ENCODE measurements at places on chromosomes 12 and 14. TPM values are rescaled to one million over a fixed set of nuclear protein-coding genes. Genes with fewer than 3 reads are reported as not detected.

DNA sequence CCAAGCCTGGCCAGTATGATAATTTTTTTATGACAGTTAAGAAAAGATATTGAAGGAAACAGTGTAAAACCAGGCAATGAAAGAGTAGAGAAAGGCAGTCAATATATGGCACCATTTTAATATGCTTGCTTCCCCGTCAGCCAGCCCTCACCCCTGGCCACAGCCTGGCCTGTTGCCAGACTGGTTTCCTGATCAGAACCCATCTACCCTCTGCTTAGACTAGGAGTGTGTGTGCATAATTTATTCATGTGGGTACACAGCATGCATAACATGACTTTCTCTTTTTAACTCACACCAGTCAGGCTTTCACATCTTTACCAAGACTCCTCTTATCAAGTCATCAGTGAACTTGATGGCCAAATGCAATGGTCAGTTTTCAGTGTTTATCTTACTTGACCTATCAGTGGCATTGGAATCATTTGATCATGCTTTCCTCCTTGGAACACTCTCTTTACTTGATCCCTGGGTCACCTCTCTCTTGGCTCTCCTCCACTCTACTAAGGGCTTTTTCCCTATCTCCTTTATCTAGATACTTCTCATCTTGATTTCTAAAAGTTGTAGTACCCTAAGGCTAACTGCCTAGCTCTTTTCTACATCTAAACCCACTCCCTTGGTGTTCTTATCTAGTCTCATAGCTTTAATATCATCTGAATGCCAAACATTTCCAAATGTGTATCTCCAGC is 10.0 kb upstream of the GPR19 start:
- H3K4me1 ChIP-seq: peaks cover 9% of the 10 kb centered on the region
- H3K27me3 ChIP-seq: no peaks in the 10 kb centered on the region
- no peak overlapping the region for H3K4me3 ChIP-seq
- H3K36me3 ChIP-seq: no peaks in the 10 kb centered on the region
- H3K27ac ChIP-seq: no peak overlapping the region

DNA sequence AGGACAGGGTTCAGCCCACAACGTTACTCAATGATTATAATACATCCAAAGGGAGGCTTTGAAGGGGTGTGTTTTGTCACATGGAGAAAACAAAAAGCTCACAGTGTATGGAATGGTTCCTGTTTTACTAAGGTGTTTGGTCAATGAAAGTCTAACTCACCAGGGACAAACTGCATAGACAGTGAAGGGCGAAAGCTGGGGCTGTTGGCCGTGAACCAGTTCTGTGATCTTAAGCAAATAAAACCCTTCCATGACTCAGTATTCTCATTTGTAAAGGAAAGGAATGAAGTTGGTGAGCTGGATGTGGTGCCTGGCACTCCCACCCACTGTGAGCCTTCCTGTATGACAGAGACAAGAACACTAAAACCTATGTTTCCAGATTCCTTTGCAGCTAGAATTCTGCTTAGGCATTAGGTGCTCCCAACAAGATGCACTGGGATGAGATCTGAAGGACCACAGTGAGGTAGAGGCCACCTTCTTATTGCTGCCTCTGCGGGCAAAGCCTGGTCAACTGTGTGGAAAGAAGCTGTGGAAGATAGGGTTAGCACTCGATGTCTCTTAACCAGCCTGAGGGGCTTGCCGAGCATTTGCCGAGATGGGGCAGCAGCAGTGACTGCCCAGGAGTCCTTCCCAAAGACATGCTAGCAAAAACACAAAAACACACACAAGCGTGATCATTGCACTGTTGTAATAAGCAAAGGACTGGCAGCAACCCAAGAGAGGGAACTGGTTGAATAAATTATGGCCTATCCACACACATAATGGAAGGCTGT is 48.5 kb downstream of the VCPKMT start:
- H3K4me1 ChIP-seq: no peaks in the 10 kb centered on the region
- H3K27ac ChIP-seq: peak overlapping the region; percentile 30
- no peaks in the 10 kb centered on the region for H3K36me3 ChIP-seq
- H3K27me3 ChIP-seq: no peaks in the 10 kb centered on the region
- peak; percentile 31 for DNase-seq

DNA sequence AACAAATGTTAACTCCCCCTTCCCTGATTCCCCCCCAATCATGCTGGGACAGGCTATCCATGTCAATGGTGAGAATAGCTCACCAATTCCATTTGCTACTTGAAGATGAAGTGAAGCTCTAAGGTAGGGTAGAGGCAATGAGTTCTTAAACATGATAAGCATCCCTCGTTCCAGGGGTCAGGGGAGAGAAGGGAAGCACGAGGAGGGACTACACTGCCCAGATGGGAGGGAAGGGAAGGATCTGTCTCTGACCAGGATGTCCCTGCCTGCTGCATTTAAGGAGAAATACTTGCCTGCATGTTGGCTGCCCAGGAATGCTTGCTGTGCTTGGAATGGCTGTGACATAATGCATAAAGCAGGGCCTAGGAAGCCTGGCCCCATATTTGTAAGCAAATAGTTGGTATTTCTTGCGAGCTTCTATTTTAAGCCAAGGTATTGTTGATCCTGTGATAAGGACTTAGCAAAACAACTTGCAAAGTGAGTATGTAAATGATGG is 155.1 kb downstream of the CEP83 start:
- no peak overlapping the region for H3K27ac ChIP-seq
- H3K4me3 ChIP-seq: no peak overlapping the region
- H3K27me3 ChIP-seq: no peaks in the 10 kb centered on the region
- no peak for DNase-seq

GRCh38 chr14:77311217-77311616 is 9.5 kb downstream of the POMT2 start:
- no peaks in the 10 kb centered on the region for H3K27me3 ChIP-seq
- H3K4me3 ChIP-seq: no peak overlapping the region
- H3K4me1 ChIP-seq: peaks cover 4% of the 10 kb centered on the region
- no peaks in the 10 kb centered on the region for H3K36me3 ChIP-seq
- no peak overlapping the region for H3K27ac ChIP-seq

GRCh38 chr14:65637780-65638179 is 225.2 kb downstream of the FUT8 start:
- no peaks in the 10 kb centered on the region for H3K4me1 ChIP-seq
- H3K27me3 ChIP-seq: no peaks in the 10 kb centered on the region
- no peak overlapping the region for H3K27ac ChIP-seq
- no peak for DNase-seq
- no peaks in the 10 kb centered on the region for H3K36me3 ChIP-seq

SLCO1C1 gene
- total RNA-seq: 0.28 TPM

DNA sequence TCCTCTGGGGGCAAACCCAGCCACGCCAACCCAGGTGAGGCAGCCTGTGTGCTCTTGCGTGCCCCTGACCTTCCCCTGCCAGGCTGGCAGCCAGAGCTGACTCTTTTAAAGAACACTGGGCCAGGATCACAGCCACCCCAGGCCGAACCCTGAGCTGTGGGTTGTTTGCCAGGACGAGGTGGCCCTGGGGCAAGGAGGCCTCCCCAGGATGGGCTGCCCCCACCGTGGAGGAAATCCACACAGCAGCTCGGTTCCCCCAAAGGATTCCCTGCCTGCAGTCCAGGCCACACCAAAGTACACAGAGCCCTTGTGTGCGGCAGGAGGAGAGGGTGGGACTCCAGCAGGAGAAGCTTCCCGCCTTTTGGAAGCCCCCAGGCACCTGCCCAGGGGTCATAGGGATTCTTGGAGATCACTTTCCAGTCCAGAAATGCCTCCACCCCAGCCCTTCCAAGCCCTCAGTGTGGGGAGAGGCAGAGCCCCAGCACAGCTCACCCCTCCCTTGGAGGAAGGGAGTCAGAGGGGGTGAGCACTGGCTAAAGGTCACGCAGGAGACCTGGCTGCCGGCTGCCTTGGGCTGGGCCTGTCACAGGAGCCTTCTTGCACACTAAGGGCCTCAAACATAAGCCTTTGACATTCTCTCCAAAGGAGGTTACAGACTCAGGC is 115.6 kb downstream of the CALM1 start:
- no peaks in the 10 kb centered on the region for H3K27me3 ChIP-seq
- H3K4me1 ChIP-seq: peaks cover 5% of the 10 kb centered on the region
- no peak for DNase-seq
- no peaks in the 10 kb centered on the region for H3K36me3 ChIP-seq

DNA sequence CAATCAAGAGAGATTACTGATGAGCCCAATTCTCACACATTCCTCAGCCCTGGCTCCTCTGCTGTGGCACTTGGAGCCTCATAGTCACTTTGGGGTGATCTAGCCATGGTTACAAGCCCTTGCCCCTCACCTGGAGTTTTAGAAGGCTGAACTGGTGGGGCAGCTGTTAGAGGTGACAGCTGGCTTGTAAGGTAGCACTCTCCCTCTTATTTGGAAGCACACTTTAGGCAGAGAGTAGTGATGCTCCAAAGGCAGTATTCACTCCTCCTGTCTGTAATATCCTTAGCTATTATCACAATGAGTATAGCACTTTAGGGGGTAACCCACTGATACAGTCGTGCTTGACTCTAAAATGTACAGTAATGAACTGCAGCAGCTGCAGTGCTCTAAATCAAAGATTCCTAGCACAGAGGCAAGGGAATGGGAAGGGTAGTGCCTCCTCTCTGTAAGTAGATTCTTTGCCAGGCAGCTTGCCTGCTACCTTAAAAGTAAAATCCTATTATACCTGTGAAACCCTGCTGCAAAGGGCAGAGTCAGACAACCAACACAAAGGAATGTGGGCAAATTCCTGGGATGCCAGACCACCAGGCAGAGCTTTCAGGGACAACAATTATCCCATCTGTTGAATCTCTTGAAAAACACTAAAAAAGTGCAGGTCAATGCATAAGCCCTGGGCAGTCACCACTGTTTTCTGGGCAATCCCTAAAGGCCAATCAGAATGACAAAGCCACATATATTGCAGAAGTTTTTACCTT is 336.3 kb downstream of the NOVA1 start:
- no peak overlapping the region for H3K4me3 ChIP-seq
- H3K36me3 ChIP-seq: no peaks in the 10 kb centered on the region
- no peaks in the 10 kb centered on the region for H3K27me3 ChIP-seq
- no peak overlapping the region for H3K27ac ChIP-seq
- no peaks in the 10 kb centered on the region for H3K4me1 ChIP-seq
- no peak for DNase-seq

NEDD8 gene
- total RNA-seq: 37.1 TPM

DNA sequence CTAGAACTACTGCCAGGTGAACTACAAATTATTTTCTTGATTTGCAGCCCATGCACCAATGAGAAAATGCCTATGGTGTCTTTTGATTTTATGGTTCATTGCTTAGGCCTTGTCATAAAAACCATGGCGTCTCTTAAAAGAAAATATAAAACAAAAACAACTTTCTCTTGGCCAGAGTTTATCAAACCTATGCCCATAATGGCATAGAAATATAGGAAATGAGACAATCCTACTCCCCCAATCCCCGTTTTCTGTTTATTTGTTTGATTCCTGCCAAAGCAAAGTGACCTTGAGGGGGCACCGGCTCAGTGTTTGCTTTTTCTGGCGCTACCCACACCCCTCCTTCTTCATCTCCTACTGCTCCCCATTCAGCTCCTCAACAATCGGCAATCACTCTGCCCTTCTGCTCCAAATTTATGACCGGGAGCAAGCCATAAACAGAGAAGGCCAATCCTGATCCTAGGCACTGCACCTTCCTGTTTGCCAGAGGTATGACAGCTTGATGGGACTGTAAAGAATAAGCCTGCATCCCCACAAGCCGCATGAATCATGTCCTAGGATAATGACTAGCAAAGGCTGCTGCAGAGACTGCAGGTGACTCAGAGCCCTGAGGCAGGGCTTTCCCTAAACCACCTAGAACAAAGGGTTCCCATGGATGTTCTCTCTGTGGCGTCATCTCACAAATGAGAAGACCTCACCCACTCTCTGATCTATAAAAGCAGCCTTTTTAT is 874.9 kb downstream of the NRXN3 start:
- no peaks in the 10 kb centered on the region for H3K36me3 ChIP-seq
- H3K27ac ChIP-seq: no peak overlapping the region
- peaks cover 8% of the 10 kb centered on the region for H3K4me1 ChIP-seq

MAP3K9 gene
- 4.9 TPM for total RNA-seq

CFAP73 gene
- total RNA-seq: not detected

DNA sequence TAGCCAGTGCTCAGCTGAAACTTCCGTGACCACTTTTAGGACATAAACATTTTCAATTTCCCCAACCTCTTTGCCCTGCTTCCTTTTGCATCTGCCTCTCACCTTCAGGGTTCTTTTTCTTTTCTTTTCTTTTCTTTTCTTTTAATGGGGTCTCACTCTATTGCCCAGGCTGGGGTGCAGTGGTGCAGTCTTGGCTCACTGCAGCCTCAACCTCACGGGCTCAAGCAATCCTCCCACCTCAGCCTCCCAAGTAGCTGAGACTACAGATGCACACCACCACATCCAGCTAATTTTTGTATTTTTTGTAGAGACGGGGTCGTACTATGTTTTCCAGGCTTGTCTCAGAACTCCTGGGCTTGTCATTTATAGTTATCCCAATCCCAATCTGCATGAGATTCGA is 4.7 kb upstream of the LRP10 start:
- H3K4me1 ChIP-seq: peaks cover 7% of the 10 kb centered on the region
- H3K4me3 ChIP-seq: no peak overlapping the region
- no peak overlapping the region for H3K27ac ChIP-seq
- H3K36me3 ChIP-seq: no peaks in the 10 kb centered on the region

GPR132 gene
- total RNA-seq: 2.3 TPM

GRCh38 chr12:18239526-18239925 is 21.8 kb upstream of the PIK3C2G start:
- no peaks in the 10 kb centered on the region for H3K4me1 ChIP-seq
- no peaks in the 10 kb centered on the region for H3K27me3 ChIP-seq
- no peak for DNase-seq
- no peak overlapping the region for H3K4me3 ChIP-seq
- H3K27ac ChIP-seq: no peak overlapping the region

GRCh38 chr14:29442696-29443095 is 485.0 kb downstream of the PRKD1 start:
- H3K27me3 ChIP-seq: no peaks in the 10 kb centered on the region
- DNase-seq: no peak
- H3K4me3 ChIP-seq: no peak overlapping the region
- no peaks in the 10 kb centered on the region for H3K4me1 ChIP-seq
- H3K27ac ChIP-seq: no peak overlapping the region
- H3K36me3 ChIP-seq: no peaks in the 10 kb centered on the region

CRIP2 gene
- 16.0 TPM for total RNA-seq

- H3K36me3 ChIP-seq: no peaks in the 10 kb centered on the region
- no peaks in the 10 kb centered on the region for H3K4me1 ChIP-seq
- no peaks in the 10 kb centered on the region for H3K27me3 ChIP-seq
- no peak for DNase-seq
- H3K4me3 ChIP-seq: no peak overlapping the region
- H3K27ac ChIP-seq: peak overlapping the region; percentile 53
These were observed 27.9 kb downstream of the TMCC3 start for GRCh38 chr12:94622475-94622874.

GRCh38 chr12:131835616-131836171 is 7.5 kb downstream of the MMP17 start:
- H3K4me1 ChIP-seq: peaks cover 3% of the 10 kb centered on the region
- H3K27ac ChIP-seq: no peak overlapping the region
- no peak overlapping the region for H3K4me3 ChIP-seq
- no peak for DNase-seq

CLEC1A gene
- 0.83 TPM for total RNA-seq

Measured in pancreas (tissue), 10 donors.